CD4-positive, alpha-beta T cell treated with Interleukin-17A for 4 hours (primary cell): ENCODE measurements at places on chromosomes 7 and 10.
A peak's percentile ranks its signal among the peaks of the same experiment; 100 is the strongest.

- DNase-seq, result no peak
Measured at GRCh38 chr7:122847871-122848473, 38.3 kb downstream of the CADPS2 start.

DNA sequence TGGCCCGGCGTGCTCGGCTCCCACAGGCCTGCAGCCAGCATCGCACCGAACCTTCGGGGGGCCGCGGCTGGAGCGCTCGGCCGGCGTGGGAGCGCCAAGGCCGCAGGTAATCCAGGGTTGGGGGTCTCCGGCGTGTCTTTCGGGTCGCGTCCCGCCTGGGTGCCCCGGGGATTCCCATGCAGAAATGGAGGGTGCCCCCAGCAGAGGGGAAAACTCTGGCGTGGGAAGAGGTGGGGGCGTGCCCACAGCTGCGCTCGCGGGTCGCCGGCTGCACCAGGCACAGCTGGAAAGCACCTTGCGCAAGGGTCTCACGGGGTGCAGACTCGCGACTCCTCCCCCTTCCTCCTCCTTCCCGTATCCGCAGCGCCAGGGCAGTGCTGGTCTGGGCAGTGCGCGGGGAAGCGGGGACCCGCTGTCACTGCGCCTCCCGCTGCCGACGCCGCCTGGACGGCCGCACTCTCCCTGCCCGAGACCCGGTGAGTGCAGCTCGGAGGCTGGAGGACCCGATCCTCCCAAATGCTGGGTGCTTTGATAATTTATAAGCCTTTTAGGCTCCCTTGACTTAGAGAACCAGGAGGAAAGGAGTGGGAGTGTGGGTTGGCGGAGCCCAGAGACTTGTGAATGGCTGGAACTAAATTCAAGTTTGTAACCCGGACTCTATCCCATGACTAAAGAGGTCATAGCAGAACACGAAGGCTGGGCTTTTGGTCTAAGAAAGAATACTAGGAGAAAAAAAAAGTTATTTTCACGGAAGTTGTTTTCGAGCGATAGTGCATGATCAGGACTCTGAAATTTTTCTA, 489 bp downstream of the MAP3K8 start:
- peak; percentile 56 for DNase-seq

DNA sequence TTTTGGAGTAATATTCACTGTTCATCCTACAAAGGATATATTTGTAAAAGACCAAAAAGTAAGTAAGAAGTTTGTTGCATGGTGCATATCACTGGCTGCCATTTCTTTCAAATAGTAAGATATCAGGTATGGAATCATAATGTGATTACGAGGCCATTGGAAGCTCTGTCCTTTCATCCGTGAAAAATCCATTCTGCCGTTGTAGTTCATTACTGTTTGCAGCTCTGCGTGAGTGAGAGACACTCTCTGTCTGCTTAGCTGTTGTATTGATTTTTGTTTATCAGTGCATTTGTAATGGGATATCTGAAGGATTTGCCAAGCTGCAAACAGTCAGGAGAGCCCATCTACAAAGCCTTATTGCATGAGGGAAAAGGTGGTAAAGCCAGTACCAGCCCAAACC, 44.1 kb upstream of the SLC39A12 start:
- DNase-seq, result no peak

DNA sequence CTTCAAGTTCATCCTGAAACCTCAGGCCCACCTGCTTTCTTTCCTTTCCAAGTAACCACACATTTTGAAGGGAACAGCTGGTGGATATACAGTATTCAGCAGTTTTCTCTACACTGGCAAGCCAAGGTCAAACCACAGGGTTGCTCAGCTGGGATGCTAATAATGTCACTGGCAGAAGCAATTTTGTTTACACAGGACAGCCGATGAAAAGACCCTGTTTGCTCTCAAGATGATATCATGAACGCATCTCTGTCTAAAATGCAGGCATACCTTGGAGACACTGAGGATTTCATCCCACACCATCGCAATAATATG, 186.2 kb downstream of the USP6NL start:
- DNase-seq, result no peak

- DNase-seq, result no peak
Measured at GRCh38 chr10:117248750-117249465, 8.0 kb downstream of the SLC18A2 start.

GRCh38 chr7:100071018-100071723, 10.4 kb downstream of the ZNF3 start:
- no peak for DNase-seq

DNA sequence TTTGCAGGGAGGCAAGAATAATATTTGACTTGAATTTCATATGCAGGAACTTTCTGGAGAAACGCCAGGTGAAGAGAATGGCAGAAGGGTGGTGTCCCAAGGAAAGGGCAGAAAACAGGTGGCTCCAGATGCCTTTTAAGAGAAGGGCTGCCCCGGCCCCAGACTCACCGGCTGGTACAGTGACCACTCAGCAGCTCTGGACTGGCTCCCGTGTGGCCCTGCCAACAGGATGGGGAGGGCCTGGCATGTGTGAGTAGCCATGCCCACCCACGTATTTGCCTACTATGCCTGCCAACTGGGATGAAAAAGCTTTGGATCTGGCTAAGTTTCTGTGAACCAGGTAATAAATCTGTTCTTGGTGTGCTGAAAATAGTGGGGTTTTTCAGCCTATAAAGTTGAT, 159.5 kb downstream of the PRKAG2 start:
- no peak for DNase-seq

DNA sequence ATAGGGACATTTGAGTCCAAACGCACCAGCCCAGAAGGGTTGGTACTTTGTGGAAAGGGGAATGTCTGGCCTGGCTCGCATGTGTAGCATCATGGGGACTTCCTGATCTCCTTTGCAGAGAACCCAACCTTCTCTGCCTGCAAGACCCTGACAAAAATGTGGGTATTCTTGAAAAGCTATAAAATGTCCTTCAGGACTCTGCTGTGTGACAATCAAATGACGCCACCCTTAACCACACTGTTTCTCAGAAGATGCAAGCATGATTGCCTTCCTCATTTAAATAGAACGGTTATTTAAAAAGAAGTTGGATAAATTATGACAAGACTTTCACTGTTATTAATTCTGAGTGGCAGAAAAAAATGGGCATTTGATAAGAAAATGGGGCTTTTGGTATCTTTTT, 15.1 kb upstream of the GPR15LG start:
- no peak for DNase-seq

DNA sequence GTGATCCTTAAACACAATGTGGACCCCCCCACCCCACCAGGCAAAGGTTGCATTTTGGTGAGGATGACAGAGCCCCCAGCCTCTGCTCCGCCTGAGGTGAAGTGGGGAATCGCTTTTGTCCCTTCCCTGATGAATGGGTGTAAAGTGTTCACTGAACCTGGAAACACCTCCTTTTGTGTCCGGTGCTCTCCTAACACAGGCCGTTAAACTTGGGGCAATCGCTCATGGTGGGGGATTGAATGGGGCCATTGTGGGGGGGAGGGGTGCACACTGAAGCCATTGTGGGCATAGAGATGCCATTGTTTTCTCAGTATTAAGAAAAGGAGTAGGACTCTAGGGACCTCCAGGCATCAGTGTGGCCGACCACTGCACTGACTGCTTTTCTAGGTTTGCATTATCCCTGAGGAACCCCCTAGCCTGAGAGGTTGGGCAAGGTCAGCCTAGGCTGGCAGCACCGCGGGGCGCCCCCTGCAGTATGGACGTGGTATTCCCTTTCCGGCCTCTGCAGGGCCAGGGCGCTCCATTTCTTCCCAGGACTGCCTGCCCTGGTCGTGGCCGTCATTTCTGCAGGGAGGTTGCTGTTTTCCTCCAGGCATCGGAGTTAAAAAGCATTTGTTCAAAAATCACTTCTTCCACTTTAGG, 158.3 kb downstream of the TCF7L2 start:
- DNase-seq, result peak; percentile 22

GRCh38 chr10:30456266-30456665, 22.3 kb downstream of the MAP3K8 start:
- peak; percentile 58 for DNase-seq

DNA sequence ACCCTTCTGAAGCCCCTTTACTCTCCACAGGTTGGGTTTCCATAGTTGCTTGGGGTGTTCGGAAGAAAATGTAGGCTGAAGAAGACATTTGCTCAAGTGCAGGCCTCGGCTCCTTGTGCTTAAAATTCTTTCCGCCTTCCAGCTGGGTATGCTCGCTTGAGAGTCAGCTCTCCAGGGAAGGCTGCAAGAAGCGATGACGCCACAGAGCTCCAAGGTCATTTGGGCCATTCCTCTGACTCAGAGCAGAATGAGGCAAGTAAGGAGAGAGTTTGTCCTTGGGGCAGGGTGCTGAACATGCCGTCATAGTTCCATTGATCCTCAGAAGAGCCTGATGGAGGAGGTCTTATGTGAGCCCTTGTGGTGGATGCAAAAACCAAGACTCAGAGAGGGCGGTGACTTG, 27.4 kb upstream of the HSPA12A start:
- DNase-seq, result no peak

GRCh38 chr7:39238234-39238869, 260.6 kb downstream of the POU6F2 start:
- no peak for DNase-seq

DNA sequence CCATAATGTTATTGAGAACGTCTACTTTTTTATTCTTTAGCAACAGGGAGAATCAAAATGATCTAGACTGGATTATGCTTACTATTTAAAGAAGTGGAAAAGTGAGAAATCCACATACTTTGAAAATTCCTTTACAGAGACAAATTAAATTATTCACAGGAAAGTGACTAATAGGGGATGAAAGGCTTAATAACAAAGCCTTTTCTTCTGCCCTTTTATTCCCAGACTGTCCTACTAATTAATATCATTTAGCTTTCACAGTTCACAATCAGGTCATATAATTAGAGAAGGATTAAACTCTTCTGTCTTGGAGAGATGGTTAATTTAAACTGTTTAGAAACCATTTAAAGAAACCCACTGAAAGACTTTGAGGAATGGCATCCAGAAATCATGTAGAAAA, 58.8 kb downstream of the ARL4A start:
- no peak for DNase-seq

DNA sequence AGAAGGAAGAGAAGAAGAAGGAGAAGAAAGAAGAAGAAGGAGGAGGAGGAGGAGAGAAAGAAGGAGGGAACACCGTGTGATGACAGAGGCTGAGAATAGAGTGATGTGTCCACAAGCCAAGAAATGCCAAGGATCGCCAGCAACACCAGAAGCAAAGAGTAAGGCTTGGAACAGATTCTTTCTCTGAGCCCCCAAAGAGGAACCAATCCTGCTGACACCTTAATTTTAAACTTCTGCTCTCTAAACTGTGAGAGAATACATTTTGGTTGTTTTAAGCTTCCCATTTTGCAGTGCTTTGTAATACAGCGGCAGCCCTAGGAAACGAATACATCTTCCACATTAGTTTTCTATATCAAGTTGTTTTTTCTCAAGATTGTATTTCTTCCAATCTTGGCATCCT, 13.9 kb upstream of the WNT8B start:
- DNase-seq, result no peak

DNA sequence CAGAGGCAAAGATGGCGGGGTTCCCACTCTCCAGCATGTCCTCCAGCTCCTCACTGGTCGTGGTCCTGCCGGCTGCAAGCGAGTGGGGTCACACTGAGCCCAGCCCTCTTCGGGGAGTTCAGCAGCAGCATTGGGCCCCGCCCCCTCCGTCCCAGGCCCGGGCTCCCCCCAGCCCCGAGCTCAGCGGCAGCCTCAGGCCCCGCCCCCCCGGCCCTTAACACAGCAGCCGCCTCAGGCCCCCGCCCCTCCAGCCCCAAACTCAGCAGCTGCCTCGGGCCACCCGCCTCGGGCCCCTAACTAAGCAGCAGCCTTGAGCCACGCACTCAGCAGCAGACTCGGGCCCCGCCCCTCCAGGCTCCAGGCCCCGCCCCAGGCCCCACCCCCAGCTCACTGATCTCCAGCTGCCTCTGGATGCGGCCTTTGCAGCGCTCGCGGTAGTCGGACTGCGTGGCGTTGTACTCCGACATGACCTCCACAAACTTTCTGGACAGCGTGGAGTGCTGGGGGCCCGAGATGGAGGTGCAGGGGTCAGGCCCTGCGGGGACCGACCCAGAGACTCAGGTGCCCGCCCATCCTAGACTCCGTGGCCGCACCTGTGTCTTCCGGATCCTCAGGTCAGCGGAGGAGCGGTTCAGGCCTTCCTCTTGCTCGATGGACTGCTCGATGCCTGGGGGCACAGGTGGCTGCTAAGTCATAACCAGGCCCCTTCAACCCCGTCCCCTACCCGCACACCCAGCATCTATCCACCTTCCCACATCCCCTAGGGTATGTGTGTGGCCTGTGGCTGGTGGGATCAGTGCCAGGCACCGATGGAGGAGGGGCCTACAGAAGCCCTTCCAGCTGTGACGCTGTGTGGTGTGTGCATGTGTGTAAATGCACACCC, 15.5 kb downstream of the STX1A start:
- peak; percentile 82 for DNase-seq

GRCh38 chr7:38051786-38052185, 126.3 kb upstream of the STARD3NL start:
- no peak for DNase-seq

GRCh38 chr10:98255146-98255877, 12.7 kb downstream of the LOXL4 start:
- DNase-seq, result no peak

GRCh38 chr7:39589323-39590111, 23.3 kb downstream of the YAE1 start:
- DNase-seq, result peak; percentile 63

DNA sequence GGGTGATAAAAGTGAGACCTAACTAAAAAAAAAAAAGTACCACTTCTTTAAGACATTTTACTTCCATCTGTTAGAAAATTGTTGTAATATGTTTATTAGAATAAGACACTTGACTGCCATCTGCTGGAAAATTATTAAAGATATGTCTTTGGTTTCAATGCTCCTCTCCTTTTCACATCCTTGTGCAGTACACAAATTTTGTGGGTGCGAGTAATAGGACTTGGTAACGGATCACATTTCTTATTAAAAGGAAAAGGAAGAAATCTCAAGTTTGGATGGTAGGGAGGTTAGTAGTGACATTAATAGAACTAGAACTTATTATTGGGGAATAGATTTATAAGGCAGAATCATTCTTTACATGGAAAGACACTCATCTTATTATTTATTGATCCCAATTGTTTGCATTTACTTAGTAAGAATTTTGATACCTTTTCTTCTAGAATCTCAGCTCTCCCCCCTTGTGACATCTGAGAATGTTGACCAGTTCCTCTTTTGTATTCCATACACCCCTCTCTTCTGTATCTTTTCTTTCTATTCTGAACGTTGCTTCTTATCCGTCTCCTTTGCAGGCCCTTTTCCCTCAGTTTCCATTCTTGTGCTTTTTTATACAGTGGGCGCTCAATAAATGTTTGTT, 43.0 kb upstream of the RPA3 start:
- no peak for DNase-seq

GRCh38 chr10:71338728-71339495, 19.9 kb downstream of the SLC29A3 start:
- DNase-seq, result no peak

- no peak for DNase-seq
Measured at GRCh38 chr10:51694086-51694768, 5.2 kb downstream of the CSTF2T start.

- DNase-seq, result no peak
Measured at GRCh38 chr10:97782455-97783228, 10.8 kb upstream of the SFRP5 start.

DNA sequence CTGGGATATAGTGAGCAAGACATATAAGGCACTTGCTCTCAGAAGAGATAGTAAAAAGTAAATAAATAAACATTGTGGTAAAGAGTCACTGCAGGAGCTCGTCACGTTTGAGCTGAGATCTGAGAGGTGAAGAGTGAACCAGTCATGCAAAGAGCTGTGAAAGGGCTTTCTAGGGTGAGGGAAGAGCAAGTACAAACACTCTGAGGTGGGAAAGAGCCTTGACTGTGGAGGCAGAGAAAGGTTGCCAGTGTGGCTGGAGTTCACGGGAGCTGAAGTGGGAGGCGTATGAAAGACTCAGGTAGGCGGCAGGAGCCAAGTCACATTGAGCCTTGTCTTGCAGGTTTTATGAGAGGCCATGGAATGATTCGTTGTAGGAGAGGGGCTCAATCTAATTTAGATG, 141.0 kb downstream of the C1GALT1 start:
- DNase-seq, result no peak
